Caco-2 (cell line): ENCODE measurements at places on chromosomes 13 and 19.
A peak's percentile ranks its signal among the peaks of the same experiment; 100 is the strongest.

DNA sequence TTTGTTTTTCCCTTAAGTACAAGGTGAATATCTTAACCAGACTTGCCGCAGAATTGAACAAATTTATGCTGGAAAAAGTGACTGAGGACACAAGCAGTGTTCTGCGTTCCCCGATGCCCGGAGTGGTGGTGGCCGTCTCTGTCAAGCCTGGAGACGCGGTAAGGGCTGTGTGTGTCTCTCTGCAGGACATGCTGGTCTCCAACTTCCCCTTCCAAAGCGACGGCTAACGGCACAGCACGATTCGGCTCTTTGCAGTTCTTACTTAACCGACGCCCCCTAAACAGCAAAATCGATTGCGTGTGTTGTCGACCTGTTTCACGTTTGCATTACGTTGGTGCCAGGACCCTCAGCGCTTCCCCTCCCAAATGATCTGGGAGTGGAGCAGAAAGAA, 73.2 kb downstream of the GGACT start:
- no peak for DNase-seq

DNA sequence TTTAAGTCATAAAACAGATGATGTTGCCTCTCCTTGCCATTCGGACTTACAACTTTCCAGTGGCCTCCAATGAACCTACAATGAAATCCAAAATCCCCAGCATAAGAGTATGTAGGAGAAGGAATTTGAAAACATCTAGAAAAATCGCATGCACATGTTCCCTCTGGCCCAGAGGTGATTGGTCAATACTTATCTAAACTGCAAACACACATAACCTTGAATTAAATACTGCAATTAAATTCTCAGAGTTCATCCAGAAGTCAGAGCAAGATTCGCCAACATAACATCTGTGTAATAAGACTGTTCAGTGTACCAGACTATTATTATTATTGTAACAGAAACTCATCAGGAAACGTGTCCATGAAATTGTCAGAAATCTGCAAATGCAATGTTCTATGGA, 82.2 kb upstream of the USP29 start:
- no peak for DNase-seq

GRCh38 chr13:104691767-104692467, 1625.7 kb upstream of the SLC10A2 start:
- DNase-seq = no peak

DNA sequence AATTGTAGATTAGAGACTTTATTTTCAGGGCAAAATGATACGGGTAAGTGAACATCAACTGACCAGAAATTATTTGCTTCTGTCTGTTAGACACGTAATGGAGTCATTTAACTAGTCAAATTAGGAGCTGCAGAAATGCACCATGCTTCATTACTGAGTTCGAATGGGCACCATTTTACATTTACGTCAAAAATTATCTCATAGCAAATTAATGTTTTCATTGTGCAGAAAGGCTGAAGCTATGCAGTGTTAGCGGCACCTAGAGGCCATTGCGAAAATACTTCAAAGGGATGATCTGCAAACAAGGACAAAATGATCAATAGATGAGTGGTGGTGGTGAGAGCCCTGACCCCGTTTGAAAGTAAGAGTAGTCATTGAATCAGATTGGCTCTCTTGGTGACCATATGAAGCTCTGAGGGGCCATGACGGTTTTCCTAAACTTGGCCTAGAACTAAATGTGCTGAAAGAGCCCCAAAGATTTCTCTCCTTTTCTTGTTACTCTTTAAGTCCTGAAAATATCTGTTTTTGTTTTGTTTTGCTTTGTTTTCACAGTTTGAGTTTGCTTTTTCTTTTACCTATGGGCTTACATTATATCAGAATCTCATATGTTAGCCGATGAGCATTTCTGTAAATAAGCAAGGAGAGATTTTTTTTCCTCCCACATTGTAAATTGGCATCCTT, 277.9 kb downstream of the ZNF536 start:
- no peak for DNase-seq

DNA sequence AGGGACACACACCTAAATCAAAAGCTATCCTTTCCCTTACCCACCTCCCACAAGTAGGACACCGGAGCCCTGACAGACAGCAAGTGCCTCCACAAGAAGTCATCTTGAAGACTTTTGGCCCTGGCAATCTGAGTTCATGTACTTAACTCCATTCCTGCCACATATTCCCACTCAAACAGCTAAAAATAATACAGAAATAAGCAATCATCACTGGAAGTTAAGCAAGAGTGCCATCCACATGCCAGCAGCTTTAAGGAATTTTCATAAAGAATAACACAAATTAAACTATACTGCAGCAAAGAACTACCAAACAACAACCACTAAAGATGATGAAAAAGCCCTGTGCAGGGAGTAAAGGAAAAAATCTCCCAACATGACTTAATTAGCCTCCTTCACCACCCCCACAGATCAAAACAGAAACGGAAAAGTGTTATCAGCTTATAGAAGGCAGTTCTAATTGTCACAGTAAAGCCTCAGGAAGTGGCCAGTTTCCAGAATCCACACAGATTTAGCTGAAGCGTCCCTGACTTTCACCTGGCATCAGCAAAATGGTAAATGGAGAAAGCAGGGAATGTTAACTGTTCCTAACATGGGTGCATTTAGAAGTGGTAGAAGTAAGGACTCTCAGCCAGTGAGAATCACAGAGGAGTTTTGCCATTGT, 343.9 kb downstream of the TBC1D4 start:
- DNase-seq = no peak

GRCh38 chr13:109198585-109198984, 569.2 kb downstream of the MYO16 start:
- DNase-seq = no peak

DNA sequence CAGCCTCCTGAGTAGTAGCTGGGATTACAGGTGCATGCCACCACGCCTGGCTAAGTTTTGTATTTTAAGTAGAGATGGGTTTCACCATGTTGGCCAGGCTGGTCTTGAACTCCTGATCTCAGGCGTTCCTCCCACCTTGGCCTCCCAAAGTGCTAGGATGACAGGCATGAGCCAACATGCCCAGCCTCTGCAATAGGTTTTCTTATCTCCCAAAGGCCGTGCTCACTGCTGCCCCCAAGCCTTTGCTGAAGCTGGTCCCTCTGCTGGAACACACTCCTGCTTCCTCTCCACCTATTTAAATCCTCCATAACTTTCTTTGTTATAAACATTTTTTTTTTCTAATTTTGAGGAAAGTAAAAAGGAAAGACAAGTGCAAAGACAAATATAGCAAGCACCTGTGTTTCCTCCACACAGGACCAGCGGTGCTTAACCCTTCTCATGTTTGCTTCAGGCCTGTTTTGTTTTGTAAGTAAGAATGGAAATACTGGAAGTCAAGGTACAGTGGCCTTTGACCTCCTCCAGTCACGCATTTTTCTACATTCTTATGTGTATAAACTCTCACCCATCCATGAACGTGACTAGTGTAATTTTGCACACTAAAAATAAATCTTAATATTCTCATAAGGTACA, 14.5 kb upstream of the TNFAIP8L1 start:
- peak; percentile 48 for DNase-seq

- DNase-seq = no peak
Observed at GRCh38 chr13:23871616-23872220, 17.5 kb downstream of the MIPEP start.

DNA sequence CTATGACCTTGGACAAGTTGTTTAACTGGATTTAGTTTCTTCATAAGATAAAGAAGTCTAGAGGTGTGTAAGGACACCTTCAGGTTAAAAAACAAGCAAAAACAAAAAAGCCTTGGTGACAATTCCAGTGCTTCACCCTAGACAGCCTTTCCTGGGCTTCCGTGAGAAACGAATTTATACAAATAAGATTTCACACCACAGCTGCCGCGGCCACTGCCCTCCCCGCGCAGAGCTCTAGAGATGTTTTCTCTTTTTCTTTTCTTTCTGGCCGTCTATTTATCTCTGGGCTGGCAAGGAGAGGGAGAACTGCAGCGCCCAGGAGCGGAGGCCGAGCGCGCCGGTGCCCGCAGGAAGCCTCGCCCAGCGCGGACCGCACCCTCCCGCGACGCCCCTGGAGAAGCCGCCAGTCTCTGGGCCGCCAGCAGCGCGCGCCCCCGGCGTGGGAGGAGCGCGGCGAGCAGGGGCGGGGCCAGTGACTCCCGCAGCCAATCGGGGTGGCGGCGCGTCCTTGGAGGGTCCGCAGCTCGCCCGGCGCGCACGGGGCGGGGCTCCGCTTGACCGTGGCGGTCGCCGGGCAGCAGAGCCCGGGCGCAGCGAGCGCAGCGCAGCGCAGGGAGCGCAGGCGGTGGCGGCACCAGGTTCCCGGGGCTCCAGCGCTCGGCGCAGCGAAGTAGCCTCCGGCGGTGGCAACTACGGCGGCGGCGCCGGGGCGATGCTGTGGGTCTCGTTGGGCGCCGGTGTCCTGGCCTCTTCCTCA, 107.0 kb downstream of the RXFP2 start:
- DNase-seq = peak; percentile 82

DNA sequence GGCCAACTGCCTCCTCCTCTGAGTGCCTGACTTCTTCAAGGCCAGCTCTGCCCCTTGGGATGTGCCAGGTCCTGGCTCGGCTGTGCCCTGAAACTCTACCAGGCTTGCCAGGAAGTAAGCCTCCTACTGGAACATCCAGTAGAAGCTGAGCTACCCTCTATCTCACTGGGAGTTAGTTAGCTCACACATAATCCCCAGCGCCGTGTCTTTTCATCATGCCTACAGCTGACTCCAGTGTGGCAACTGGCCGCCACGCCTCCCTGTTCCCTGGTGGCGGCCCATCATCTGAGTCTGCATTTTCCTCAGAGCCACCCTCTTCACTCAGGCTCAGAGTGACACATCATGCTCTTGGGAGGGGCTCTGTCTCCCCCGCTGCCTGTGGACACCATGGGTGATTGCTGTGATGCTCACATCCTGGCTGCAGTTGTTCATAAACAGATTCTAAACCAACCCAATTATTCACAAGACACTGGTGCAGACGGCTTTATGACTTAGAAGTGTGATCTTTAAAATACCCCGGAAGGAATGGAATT, 131.9 kb upstream of the IRS2 start:
- no peak for DNase-seq

DNA sequence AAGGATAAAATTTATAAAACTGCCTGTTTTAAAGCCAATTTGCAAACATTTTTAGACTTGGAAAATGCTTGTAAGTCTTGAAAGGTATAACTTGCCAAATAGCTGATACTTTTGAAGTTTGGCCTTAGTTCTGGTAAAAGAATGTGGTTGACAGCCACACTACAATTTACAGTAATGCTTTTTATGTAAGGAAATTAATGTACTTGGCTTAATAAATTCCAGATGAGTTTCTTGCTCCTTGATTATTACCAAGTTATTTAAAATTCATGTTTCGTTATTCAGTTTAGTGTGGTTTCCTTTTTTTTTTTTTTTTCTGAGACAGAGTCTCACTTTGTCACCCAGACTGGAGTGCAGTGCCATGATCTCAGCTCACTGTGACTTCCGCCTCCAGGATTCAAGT, 14.9 kb downstream of the LMO7 start:
- no peak for DNase-seq

- DNase-seq = no peak
Observed at GRCh38 chr13:34637138-34637537, 304.9 kb upstream of the NBEA start.

- no peak for DNase-seq
Observed at GRCh38 chr19:16976446-16976845, 50.2 kb downstream of the CPAMD8 start.

GRCh38 chr13:108437496-108437895, 168.0 kb downstream of the TNFSF13B start:
- no peak for DNase-seq

GRCh38 chr19:39379865-39380396, 11.0 kb downstream of the PAF1 start:
- no peak for DNase-seq

DNA sequence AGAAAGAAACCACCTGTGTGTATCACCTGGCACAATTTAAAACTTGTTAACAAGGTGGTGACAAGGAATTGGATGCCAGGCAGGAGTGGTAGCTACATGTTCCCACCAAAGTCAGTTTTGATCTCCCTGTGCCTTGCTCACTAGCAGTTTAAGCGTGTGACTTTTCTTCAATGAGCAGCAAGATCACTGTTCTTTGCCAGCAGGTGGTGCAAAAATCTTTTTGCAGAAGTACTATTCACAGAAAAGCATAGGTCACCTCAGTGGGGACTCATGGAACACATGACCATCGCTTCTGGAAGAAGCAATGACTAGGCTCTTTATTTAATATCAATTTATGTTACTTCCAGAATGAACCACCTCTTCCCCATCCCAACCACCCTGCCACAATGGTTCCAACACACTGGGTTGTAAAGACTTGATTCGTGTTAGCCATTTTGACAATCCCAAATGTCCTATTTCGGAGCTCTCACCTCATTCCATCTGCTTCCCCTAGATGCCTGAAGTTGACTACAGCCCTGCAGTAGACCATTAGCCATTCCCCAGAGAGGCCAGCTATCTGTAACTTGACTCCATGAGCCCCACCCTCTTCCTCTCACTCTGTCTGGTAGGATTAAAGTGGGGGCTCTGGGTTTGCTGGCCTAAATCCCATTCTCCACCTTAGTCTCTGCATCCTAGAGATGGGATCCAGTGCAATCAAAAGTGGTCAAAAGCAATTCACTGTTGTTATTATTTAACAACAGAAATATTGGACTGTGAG, 59.1 kb upstream of the TNFRSF19 start:
- peak; percentile 48 for DNase-seq

DNA sequence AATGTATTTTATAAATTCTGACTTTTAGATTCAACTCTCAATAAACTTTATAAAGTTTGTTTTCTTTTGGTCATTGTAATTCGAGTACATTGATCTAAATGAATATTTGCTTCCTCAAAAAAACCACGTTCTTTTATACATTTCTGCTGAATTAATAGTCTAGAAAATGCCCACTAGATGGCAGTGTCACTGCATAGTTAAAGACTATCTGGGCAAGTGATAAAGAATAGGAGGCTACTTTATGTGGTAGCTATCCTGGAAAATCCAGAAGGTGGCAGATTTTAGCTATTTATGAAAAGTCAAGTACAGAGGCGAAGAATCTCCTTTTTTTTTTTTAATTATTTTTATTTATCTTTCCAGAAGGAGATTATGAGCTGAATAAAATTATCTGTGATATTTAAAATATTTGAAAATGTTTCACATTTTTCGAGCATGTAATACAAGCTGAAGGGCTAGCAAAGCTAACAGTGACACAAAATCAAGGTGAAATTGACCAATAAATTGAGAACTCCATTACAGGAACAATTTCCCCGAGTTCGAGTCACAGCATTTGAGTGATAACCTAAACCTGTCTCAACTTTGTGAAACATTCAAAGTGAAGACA, 221.8 kb downstream of the OLFM4 start:
- DNase-seq = no peak

GRCh38 chr19:4815426-4816201, 15.9 kb downstream of the TICAM1 start:
- DNase-seq = peak; percentile 89

GRCh38 chr13:35343417-35343816, 133.1 kb downstream of the MAB21L1 start:
- DNase-seq = no peak

- no peak for DNase-seq
Observed at GRCh38 chr13:83449668-83450395, 432.4 kb downstream of the SLITRK1 start.

GRCh38 chr19:8654591-8655339, 24.3 kb downstream of the NFILZ start:
- DNase-seq = peak; percentile 55

- no peak for DNase-seq
Observed at GRCh38 chr13:21011378-21011777, 50.0 kb downstream of the LATS2 start.
